Anterior cingulate cortex (tissue), 58 donors: ENCODE measurements at places on chromosomes 2 and 18.

- DNase-seq, result no peak
Observed at GRCh38 chr2:200376513-200377354, 70.2 kb downstream of the SPATS2L start.

DNA sequence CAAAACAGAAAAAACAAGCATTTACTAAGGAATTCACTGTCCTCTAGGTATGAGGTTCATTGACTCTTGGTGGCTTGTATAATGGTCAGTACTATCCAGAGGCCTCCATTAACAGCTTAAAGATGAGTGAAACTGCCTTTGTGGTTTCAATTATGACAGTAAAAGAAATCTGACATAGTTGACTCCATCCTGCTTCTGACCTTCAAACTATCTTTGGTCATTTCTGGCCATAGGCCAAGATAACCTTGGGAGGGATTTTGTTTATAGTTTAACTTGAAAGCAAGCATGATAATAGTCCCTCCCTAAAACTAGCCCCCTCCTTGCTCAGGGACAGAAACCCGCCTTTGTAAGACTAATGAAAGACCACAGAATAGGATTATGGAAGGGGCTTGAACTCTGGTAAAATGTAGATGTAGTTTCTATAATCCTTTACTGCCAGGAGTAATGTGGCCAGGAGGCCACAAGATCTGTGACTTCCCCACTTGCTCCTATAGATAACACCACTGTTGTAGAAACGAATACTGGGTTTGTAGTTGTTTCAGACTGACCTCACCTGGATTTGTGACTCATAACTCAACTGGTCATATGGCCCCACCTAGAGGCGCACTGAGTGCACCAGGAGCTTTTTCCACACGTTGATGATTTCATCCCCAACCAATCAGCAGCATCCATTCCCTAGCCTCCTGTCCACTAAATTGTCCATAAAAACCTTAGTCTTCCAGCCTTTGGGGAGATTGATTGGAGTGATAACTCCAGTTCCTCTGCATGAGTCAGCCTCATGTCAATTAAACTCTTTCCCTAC, 8.6 kb upstream of the PLEKHM3 start:
- DNase-seq, result no peak

GRCh38 chr2:222287862-222288479, 10.8 kb downstream of the PAX3 start:
- no peak for DNase-seq

- DNase-seq, result no peak
Observed at GRCh38 chr2:72826156-72826477, 284 bp upstream of the EXOC6B start.

- peak; percentile 11 for DNase-seq
Observed at GRCh38 chr2:166539340-166540162, 45.5 kb upstream of the SCN7A start.

GRCh38 chr2:97805776-97806175, 92.4 kb downstream of the ZAP70 start:
- DNase-seq, result no peak

DNA sequence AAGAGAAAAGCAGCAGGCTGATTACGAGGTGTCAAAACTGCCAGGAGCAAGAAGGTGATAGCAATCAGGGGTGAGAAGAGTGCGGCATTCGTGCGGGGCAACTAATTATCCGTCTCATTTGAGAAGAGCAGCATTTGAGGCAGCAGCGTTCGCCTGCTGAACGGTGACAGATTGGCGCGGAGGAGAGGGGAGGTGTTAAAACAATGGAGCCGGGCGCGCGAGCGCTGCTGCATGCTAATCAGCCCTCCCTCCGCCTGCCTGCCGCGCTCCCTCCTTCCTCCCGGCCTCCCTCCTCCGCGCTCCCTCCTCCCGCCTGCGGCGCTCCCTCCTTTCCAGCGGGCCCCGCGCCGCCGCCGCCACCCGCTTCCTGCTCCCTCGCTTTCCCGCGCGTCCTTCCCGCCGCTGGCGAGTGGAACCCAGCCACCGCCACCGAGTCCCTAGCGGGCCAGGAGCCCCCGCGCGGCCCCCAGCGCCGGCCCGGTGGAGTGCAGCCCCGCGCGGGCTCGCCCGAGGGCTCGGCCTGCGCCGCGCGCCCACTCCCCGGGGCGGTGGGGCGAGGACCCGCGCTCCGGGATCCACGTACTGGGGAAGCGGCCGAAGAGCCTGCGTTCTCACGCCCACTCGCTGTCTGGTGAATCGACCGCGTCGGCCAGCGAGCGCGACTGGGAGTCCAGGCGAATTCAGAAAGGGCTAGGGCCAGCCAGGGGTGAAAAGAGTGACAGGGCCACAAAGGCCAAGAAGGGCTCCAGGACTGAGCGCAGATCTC, 69.5 kb upstream of the PSMD14 start:
- DNase-seq, result peak; percentile 88
